ENCODE measurements at places on chromosomes 16 and 17.
A peak's percentile ranks its signal among the peaks of the same experiment; 100 is the strongest.

- no peak for DNase-seq
Measured at GRCh38 chr17:44935116-44935515, 12.5 kb downstream of the KIF18B start.

- DNase-seq = no peak
Measured at GRCh38 chr16:66534376-66534799, 15.5 kb downstream of the TK2 start.

DNA sequence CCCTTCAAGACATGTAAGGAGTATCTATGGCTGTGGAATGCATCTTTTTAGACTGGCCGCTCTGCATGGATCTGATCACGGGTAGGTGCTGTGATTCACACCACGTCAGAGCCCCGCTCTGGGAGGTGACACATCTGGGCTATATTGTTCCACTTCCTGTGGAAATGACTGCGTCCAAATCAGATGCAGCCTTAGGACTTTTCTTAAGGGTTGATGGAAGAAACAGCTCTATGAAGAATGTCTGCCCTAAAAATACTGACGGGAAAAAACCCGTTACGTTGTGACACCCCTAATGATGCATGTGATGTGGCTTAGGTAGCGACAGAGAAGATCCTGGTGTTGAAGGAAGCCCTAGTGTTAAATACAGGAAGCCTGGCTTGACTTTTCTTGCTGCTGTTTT is 12.2 kb downstream of the BANP start:
- DNase-seq = peak; percentile 29

GRCh38 chr16:62041401-62041800 is 5.2 kb upstream of the CDH8 start:
- peak; percentile 27 for DNase-seq

DNA sequence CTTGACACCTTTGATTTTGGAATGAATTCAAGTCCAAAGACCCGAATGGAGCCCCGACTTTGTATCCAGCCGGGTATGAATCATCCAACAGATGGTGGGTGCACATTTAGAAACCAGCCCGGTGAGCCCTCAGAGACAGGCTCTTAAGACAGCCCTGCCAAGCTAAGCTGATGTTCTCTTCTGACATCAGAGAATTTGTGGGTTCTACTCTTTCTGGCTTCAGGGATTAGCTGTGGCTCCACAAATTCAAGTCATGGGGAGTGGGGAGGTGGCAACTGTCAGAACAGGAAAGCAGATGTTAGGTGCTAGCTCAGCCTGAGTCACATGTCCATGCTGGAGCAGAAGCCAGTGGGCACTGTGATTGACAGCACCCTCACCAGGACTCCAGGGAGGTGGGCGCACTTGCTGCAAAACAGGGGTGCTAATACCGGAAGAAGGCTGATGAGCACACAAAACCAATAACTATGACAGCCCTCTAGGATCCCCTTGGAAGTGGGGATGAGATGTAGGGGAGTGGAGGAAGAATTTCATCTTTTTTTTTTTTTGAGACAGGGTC is 31.4 kb upstream of the XYLT2 start:
- DNase-seq = no peak

GRCh38 chr16:715477-716199 is 720 bp downstream of the METRN start:
- peak; percentile 52 for DNase-seq

GRCh38 chr16:49315602-49316001 is 34.0 kb upstream of the CBLN1 start:
- DNase-seq = no peak

DNA sequence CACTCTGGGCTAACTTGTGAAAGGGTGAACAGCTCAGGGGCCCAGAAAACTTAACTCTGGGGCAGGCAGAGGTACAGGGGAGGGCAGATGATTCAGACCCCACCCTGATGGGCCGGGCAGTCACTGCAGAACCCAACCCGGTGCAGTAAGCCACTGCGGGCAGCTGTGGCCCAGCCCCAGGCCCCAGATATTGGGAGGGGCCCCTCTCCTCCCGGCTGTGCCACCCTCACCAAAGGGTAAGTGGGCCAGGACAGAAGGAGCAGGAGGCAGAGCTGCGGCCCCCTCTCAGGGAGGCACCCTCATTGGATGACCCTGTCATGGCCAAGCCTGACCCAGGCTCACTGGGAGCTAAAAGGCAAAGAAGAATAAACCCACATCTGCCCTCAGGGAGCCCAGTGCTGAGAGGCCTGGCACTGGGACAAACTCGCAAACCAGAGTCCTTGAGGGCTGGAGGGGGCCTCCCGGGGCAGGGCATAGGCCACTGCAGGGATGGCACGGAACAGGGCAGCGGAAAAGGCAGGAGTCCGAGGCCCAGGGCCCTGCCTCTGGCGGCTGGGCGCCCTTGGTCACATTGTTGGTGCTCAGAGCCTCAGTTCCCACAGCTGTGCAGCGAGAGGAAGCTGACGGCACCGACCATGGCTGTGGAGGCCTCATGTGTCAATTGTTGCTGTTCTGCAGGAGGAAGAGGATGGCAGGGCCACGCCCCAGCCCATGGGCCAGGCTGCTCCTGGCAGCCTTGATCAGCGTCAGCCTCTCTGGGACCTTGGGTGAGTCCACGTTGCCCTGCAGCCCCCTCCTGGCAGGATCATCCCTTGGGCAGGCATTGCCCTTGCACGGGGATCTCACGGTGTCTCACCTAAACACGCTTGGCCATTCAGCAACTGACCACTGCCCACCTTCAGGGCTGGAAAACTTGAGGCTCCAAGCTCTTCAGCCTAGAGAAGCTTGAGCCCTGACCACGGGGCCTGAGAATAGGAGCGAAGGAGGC is 3.1 kb downstream of the ITGB4 start:
- no peak for DNase-seq

GRCh38 chr17:53736516-53737240 is 86.0 kb upstream of the KIF2B start:
- DNase-seq = no peak

DNA sequence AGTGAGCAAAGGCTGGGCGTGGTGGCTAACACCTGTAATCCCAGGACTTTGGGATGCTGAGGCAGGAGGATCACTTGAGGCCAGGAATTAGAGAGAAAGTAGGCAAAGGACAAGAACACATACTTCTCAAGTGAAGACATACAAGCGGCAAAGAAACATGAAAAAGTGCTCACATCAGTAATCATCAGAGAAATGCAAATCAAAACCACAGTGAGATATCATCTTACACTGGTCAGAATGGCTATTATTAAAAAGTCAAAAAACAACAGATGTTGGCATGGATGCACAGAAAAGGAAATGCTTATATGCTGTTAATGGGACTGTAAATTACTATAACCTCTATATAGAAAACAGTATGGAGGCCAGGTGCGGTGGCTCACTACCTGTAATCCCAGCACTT is 12.2 kb upstream of the SLX4 start:
- no peak for DNase-seq

DNA sequence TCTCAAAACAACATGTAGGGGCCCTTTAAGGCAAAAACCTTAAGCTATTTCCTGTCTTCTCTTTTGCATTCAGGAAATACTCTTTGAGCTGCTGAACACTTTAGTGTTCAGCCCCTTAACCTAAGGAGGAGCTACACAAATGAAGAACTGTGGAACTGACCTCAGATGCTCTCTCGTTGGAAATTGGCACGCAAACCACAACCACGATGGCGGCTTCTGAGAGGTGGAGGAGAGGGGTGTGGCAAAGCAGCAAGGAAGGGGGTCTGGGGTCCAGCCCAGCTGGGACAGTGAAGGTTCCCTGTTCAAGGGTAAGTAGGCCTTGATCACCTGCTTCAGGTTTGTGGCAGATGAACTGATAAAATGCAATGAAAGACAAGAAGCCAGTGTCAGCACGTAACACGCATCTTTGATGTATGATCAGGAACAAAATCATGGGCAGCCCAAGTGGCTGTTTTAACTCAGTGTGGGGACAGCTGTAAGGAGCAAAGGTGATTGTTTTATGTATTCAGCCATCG is 291.6 kb upstream of the TNRC6C start:
- peak; percentile 90 for DNase-seq

GRCh38 chr17:43701318-43701743 is 39.6 kb upstream of the MEOX1 start:
- DNase-seq = peak; percentile 84

DNA sequence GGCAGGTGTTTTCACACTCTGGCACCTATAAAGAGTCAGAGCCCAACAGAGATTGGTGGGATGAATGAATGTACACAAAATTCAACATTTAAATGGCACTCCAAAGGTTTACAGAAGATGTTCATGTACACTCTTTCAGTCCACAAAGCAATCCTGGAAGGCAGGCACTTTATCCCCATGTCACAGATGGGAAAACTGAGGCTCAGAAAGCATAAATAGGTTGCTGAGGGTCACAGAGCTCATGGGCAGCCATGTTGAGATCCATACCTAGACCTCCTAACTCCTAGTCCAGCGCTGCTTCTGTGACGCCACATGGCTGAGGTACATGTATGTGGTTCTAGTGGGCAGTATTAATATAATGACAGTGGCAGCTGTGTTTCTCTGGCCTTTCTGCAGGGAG is 157.7 kb upstream of the LHX1 start:
- DNase-seq = no peak

DNA sequence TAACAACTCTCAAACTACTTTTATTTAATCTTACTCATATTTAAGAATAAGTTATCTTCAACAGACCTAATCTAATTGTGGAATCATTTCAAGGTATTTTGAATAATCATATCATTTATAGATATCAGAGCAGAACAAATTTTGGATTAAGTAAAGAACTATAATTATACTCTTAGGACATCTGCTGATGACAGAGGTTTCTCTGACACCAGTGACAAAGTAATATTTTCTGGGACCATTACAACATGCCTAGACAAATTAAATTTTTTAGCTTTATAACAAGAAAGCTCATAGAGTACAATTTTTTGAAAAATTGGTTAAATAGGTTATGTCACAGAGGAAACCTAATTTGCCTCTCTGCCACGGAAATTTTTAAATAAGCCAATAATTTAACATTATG is 30.5 kb downstream of the C16orf87 start:
- no peak for DNase-seq

DNA sequence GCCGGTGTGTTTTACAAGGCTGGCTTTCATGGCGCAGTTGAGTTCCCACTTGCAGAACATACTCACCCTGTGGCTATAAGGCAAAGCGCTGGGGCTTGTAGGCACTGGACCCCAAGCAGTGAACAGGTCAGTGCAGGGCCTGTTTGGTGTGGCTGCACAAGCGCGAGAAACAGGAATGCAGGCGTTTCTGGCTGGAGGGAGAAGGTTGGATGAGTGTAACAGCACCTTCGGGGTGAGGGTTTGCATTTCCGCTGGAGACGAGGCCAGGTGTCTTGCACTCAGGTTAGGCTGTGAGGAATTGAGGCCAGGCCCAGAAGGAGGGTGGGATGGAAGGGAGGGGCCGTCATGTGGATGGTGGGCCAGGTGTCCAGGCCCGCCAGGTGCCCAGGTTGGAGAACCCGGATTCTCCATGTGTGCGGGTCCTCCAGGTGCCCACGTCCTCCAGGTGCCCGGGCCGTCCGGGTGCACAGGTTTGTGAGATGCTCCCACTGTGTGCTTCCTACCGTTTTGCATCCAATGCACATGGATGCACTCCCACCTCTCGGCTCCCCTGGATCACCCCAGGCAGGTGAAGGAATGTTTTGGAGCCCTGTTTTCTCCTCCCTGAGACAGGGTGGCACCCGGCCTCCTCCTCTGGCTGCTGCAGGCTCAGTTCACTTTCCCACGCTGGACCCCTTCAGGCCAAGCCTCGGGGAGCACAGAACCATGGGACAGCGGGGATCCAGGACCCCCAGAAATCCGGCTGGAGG is 46.0 kb downstream of the SLC7A5 start:
- no peak for DNase-seq

GRCh38 chr17:43645765-43646481 is 15.8 kb downstream of the MEOX1 start:
- DNase-seq = no peak

DNA sequence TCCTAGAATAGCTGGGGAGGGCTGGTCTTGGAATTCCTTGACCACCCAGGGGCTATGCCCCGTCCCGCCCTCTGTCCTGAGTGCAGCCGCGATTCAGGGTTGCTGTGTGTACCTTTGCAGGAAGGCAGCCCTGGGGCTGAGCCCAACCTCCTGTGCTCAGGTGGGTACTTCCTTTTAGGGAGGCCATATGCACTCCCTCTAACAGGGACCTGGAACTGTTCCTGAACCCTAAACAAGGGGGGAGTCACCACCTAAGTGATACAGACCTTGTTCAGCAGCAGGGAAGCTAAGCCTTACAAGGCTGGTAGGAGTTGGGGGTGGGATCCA is 24.6 kb downstream of the LLGL2 start:
- DNase-seq = no peak

GRCh38 chr17:50892101-50892776 is 26.1 kb upstream of the TOB1 start:
- DNase-seq = no peak

GRCh38 chr16:50310308-50311133 is 44.2 kb downstream of the ADCY7 start:
- DNase-seq = no peak

- DNase-seq = peak; percentile 21
Measured at GRCh38 chr17:69434164-69434579, 19.7 kb downstream of the MAP2K6 start.

DNA sequence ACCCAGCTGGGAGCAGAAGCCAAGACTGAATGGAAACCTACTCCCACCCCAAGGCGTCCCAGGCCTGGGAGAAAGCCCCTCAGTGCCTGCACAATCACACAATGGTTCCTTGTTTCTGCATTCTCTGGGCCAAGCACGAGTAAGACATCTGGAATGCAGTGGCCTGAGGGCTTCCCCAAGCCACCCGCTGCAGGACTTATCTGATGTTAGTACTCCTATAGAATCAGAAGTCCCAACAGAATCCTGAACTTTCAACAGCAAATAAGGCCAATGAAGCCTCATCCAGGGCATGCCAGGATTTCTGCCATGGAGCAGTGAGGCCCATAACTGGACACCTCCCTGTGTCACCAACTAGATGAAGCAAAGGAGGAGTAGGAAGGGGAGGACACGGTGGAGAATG is 28.6 kb downstream of the MYO18A start:
- no peak for DNase-seq

GRCh38 chr17:82956726-82957468 is 117.1 kb upstream of the ZNF750 start:
- no peak for DNase-seq

DNA sequence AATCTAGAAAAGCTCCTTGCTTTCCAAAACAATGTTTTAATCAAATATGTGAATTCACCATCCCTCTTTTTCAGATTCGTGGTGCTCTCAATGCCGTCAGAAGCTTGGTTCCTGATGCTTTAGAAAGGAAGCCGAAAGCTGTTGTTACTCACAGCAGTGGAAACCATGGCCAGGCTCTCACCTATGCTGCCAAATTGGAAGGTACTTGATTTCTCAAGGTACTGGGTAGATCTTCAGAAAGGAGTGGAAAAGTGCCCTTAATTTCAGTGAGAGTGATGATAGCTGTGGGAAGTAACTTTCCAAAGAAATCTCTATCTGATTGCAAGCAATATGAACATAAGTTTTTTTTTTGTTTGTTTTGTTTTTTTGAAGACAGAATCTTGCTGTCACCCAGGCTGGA is 14.0 kb downstream of the SRR start:
- DNase-seq = no peak

- no peak for DNase-seq
Measured at GRCh38 chr17:66184392-66184791, 7.5 kb downstream of the CEP112 start.

GRCh38 chr16:71883849-71884638 is at the start of gene ZNF821:
ZNF821 (minus strand) TSS chr16:71884182; CDS start chr16:71879946, 4,236 bp downstream.
- peak; percentile 89 for DNase-seq

Measured in KBM-7 (cell line).